T-helper 17 cell (primary cell): ENCODE measurements at places on chromosomes 5 and 9.

DNA sequence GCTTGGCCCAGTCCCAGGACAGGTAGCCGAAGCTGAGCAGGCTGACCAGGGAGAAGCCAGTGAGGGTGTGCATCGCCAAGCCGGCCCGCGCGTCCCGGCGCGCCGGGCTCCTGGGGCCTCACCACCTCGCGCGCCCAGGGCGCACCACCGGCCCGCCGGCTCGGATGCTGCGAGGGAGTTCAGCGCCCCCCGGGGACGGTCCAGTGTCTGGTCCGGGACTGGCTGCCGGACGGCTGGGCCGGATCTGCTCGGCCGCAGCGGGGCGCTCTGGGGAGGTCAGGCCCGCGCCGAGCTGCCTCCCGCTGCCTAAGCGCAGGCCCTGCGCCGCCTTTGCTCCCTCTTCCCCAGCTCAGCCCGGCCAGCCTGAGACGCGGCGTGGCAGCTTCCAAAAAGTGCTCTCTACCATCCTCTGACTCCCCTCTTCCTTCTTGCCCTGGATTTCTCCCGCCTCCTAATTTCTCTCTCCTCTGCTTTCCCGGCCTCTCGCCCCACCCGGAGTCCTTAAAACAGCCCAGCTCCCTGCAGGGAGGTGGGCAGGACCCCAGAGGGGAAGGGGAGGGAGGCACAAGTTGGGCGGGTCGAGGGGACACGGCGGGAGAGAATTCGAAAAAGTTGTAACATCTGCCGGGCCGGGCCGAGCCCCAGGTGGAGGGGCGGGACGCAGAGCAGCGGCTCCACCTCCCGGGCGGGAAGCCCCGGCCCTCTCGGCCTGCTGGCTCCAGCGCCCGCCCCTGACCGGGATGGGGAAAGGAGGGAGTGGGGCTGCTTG, at the start of gene ARSI:
ARSI (minus strand) TSS at position 605 of the 769 bp plus-strand sequence; CDS start at position 73, 532 bp downstream.
- DNase-seq, result no peak

GRCh38 chr5:150345716-150346115, 11.8 kb upstream of the TCOF1 start:
- DNase-seq, result no peak

DNA sequence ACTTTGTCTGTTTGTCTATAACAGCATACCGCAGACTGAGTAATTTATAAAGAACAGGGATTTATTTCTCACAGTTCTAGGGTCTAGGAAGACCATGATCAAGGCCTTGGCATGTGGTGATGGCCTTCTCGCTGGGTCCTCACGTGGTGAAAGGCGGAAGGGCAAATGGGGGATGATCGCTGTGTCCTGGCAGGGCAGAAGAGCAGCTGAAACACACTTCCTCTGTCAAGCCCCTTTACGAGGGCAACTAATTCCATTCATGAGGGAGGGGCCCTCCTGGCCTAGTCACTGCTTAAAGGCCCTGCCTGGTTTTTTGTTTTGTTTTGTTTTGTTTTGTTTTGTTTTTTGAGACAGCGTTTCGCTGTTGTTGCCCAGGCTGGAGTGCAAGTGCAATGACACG, 41.9 kb upstream of the UBTD2 start:
- DNase-seq, result no peak

- no peak for DNase-seq
Measured at GRCh38 chr5:158007336-158007735, 148.4 kb upstream of the CLINT1 start.

- DNase-seq, result no peak
Measured at GRCh38 chr9:100555471-100555870, 22.4 kb upstream of the CAVIN4 start.

DNA sequence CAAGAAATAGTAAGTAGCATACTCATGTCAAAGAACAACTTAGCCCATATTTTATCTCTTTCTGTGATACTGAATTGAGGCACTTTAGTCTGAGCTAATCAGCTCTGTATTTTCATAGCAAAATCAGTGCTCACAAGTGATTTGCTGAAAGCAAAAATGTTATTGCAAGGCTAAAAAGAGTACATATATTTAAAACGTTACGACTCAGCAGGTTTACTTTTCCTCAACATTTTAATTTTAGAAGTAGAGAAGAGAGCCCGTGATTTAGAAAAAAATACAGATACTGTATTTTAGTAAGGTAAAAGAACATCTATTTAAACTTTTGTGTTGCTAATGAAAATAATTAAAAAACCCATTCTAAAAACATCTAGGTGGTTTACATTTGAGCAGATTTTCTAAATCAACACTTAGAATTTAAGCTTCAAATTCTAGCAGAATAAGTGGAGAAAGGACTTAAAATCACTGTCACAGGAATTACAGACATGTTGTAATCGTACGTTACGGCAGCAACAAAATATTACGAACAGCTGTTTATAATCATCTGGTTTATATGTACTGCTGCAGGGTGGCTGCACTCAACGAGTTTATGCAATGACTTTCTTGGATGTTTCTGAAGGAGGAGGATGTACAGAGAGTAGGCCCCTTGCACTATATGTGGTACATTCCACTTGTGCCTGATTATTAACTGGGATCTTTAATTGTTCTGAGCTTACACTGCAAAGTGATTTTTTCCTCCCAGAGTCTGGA, 20.1 kb downstream of the SREK1 start:
- no peak for DNase-seq

- DNase-seq, result no peak
Measured at GRCh38 chr5:24497145-24497544, 147.6 kb downstream of the CDH10 start.

GRCh38 chr9:111633389-111633736, 2.2 kb downstream of the DNAJC25 start:
- DNase-seq, result no peak

DNA sequence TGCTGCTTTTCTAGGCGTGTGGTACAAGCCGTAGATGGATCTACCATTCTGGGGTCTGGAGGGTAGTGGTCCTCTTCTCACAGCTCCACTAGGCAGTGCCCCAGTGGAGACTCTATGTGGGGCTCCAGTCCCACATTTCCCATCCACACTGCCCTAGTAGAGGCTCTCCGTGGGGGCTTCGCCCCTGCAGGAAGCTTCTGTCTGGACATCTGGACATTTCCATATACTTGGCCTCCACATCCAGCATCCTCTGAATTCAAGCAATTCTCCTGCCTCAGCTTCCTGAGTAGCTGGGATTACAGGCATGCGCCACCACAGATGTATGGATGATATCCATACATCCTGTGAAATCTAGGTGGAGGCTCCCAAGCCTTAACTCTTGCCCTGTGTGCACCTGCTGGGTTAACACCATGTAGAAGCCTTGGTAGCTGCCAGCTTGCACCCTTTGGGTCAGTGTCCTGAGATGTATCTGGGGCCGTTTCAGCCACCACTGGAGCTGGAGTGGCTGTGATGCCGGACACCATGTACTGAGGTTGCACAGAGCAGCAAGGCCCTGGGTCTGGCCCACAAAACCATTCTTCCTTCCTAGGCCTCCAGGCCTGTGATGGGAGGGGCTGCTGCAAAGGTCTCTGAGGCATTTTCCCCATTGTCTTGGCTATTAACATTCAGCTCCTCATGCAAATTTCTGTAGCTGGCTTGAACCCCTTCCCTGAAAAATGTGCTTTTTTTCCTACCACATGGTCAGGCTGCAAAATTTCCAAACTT, 84.0 kb downstream of the EHMT1 start:
- no peak for DNase-seq

- DNase-seq, result no peak
Measured at GRCh38 chr5:82100303-82101077, 128.7 kb downstream of the ATG10 start.

DNA sequence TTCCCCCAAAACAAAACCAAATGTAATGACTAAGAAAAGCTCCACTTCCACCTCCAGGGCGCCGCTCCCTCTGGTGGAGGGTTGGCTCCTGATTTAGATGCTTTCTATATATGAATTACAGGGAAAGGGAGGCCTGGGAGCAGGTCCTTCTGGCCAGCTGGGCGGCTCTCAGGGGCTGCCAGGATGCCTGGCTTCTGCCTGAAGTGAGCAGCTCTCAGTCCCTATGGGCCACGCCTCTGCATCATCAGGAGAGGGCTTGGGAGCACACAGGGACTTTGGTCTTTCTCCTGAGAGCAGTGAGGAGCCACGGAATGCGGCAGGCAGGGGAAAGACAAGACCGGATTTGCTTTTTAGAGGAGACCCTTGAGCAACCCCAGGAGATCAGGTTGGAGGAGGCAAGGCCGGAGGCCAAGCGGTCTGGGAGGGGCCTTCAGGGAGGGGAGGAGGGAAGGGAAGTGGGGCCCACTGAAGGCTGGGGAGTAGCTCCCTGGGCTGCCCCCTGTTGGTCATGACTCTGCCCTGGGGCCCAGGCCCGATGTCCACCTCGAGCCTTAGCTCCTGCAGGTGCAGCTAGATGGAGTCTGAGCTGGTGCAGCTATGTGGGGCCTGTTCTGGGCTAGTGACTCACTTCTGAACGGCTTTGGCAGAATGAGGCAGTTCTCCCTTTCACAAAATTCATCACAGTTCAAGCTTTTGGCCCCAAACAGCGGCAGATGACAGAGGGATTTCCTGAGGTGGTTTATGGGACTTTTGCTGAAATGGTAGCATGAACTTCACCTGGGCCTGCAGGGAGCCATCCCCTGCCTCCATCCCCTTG, 11.3 kb upstream of the GRHPR start:
- DNase-seq, result no peak

- no peak for DNase-seq
Measured at GRCh38 chr9:103730866-103731265, 363.2 kb upstream of the SMC2 start.

- no peak for DNase-seq
Measured at GRCh38 chr5:150945947-150946346, 41.2 kb upstream of the ZNF300 start.

DNA sequence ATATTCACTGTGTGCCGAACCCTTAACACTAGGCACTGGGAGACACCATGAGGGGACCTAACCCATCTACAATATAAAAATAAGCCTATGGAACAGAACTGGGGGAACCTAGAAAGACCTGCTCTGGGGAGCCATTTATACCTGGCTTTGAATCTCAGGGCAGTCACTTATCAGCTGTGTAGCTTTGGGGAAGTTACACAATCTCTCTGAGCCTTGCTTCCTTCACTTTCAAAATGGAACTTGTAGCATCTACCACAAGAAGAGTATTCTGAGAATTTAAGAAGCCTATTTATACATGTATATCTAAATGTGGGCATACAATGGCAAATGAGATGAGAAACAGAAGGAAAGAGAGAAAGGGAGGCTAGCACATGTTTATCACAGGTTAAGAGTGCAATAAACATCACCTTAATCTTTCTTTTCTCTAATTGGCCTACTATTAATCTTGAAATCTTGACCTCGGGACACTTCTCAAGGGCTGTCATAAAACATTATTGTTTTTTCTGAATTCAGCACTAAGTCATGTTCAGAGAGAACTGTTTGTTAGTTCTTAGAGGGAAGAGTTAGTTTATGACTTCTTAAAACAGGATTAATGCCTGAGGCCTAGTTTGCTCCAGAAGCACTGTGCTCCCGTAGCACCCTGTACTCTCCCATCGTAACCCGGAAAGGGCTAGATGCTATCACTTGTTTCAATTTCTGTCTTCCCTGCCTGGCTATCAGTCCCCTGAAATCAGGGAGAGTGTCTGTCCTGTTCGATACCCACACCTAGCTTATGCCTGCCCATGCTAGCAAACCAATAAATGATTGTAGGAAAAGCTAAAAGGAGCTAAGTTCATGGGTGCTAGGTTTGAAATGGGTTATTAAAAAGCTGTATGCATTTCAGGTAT, 606.4 kb upstream of the CLINT1 start:
- no peak for DNase-seq

DNA sequence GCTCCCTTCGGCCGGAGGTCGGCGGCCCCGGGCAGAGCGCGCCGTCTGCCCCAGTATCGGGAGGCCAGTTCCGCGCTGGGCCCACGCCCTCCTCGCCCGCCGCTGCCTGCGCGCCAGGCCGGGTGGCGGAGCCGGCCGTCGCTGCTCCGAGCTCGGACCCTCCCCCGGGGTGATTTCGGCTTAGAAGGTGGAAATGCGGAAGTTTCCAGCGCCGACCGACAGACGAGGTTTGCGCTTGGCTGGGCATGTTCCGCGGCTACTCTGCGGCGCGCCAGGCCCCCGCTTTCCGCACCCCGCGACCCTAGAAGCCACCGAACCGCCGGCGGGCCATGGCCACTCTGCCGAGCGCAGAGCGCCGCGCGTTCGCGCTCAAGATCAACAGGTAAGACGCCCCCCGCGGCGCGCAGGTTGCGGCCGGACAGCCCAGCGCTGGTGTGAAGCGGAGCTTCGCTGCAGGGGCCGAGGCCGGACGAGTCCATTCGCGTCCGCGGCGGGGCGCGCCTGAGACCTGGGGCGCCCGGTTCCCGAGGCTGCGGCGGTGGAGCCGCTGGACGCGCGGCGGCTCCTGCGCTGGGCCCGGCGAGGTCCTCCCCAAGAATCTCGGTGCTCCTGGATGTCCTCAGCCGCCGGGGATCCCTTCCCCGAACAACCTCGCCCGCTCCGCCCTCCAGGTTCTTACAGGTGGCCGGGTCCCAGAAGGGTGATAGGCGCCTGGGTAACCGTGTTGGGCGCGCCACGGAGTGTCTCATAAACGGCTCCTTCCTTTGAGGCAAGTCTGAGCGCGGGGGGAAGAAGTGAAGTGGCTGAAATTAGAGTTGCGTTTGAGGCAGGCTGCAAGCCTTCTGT, at the start of gene DOCK8:
DOCK8 (plus strand) TSS at position 218 of the 846 bp plus-strand sequence; CDS start at position 330, 112 bp downstream.
- peak; percentile 32 for DNase-seq

GRCh38 chr9:135215571-135216161, 128.2 kb downstream of the OLFM1 start:
- DNase-seq, result peak; percentile 6

DNA sequence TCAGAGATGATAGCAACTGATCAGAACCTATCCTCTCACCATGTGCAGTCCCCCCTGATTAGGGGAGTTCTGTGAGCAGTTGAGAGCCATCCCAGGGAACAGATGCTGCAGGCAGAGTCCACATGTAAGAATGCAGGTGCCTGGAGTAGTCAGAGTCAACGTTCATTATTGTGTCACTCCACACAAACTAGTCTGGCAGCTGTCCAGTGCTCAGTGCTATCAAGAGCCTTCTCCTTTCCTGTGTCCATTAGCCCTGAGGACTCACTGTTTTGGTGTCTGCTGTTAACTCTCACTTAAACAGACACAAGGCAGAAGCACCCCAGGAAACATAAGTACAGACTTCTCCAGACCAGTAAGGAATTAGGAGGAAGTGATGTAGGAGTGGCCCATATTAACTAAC, 2.5 kb downstream of the SH3TC2 start:
- DNase-seq, result no peak

GRCh38 chr9:15837079-15837679, 284.3 kb downstream of the CCDC171 start:
- no peak for DNase-seq

DNA sequence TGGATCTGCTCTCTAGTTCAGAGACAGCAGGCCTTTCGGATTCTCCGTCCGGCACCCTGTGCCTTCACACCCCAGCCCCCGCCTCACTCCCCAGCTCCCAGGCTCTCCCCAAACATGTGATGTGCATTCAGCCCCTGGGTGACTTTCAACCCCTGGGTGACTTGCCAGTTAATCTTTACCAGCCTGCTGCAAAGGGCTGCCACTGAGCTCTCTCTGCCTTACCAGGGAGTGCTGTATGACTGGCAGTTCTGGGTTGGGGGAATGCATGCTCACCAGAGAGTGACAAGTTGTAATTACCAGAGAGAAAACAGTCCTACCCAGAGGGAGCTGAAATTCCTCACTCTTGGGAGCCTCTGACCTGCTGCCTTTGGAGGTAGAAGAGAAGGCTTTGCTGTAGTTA, 4.9 kb upstream of the ADRA1B start:
- DNase-seq, result no peak

GRCh38 chr5:8005416-8005815, 136.5 kb downstream of the MTRR start:
- DNase-seq, result no peak
